SK-MEL-5 (cell line): ENCODE measurements at places on chromosomes 2 and 18. TPM values are rescaled to one million over a fixed set of nuclear protein-coding genes. Genes with fewer than 3 reads are reported as not detected.

- DNase-seq = no peak
Measured at GRCh38 chr2:73117441-73117840, 4.7 kb upstream of the RAB11FIP5 start.

GRCh38 chr2:19050354-19050753 is 308.1 kb downstream of the OSR1 start:
- DNase-seq = no peak

DNA sequence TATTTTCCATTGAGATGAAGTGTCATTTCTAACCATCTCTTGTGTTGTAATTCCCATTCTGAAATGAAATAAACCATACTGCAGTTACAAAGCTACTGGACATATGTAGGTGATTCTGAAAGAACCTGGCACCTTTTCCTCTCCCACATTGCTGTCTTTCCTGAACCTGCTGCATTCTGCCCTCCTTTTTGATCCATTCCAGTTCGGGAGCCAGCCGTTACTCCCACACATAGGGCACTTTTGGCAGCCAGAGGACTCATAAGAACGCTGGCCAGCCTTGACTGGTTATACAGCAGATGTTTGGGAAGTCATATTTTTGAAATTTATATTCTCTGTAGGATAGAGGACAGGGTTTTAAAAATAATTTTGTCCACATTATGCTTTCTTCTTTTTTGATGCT is 369.8 kb upstream of the CDH7 start:
- DNase-seq = no peak

LINC00305 gene
- total RNA-seq = not detected in 2 replicates

SERPINB3 gene
- total RNA-seq = not detected in 2 replicates

PRKAG3 gene
- not detected in 2 replicates for total RNA-seq

ERFE gene
- 22.3 and 29.3 TPM in 2 replicates for total RNA-seq

- no peak for DNase-seq
Measured at GRCh38 chr18:78494204-78495085, 485.2 kb upstream of the SALL3 start.

CERKL gene
- 0.08 TPM in 1 of 2 replicates, not detected in the other for total RNA-seq

DNA sequence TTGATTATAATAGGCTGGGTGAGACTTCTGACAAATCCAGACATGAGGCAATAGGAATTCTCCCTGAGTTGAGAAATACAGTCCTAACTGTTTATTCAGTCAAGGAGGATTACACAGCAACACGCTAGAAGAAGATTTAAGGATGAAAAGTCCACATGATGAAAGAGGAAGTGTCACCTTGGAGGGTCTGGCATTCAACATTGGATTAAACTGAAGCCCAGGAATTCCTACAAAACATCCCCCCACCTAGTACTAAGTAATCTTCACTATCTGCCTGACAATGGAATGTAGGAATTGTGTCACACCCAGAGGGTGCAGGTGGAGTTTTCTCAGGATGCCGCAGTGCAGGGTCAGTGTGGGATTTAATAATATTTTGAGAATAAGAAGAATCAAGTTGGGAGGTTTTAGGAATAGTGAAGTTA is 142.4 kb downstream of the SOCS6 start:
- no peak for DNase-seq

DNA sequence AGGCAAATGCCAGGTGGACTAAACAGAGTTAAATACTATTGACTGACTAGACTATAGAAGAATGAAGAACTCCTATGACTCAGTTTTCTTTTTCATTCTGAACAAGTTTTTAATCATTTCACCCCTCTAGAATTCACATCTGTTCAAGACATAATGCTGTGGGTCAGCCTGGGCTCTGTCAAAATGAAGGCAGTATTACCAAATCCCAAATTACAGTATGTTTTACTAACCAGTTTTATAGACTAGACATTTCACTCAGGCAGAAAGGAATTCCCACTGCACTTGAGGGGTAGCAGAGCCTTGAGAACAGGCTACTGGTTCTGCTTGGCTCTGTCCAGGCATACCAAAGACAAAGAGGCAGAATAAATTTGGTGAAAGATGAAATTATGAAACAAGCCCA is 511.7 kb downstream of the EPHA4 start:
- no peak for DNase-seq

DNA sequence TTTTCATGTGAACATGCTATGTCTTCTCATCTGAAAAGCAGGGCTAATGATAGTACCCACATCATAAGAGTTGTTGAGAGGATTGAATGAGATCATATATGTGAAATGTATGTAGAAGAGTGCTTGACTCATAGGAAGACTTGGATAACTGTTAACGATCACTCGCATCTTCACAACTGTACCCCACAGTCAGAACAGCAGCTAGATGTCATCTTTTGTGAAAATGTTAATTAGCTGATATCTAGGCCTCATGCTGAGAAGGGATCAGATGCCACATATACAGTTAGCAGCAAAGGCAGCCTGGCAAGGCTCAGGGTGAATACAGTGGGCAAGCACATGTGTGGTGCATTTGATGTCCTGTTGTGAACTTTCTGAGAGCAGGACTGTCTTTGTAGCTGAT is 24.2 kb downstream of the MAP3K20 start:
- no peak for DNase-seq

CACNB4 gene
- total RNA-seq = 0.29 and 0.35 TPM in 2 replicates

DNA sequence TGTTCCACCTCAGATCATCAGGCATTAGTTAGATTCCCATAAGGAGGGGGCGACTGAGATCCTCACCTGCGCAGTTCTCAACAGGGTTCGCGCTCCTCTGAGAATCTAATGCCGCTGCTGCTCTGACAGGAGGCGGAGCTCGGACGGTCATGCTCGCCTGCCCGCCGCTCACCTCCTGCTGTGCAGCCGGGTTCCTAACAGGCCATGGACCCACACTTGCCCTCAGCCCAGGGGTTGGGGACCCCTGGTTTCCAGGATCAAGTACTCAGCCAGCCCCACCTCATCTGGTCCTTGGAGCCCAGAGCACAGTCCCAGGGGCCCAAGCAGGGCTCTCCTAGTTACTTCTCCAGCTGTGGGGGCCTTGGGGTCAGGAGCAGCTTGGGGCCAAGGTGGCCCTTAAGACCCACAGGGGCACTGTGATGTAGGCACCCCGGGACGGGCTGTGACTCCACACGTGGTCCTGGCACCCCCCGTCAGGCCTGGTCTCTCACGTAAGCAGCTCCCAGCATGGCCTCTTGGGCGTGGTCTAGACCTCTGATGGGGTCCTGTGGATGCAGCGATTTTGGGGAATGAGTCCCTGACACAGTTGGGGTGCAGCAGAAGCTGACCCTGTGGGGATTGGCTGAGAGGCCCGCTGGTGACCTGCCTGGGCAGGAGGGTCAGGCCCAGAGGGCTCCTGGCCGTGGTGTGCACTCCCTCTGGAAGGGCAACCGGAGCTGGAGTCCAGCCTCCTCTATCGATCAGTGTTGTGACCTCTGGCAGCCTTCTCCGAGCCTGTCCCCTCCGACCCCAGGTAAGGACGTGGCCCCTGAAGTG is 28.3 kb upstream of the OTOS start:
- no peak for DNase-seq

PRADC1 gene
- 30.7 and 38.0 TPM in 2 replicates for total RNA-seq

- no peak for DNase-seq
Measured at GRCh38 chr2:181810823-181811695, 80.5 kb upstream of the ITPRID2 start.

DNA sequence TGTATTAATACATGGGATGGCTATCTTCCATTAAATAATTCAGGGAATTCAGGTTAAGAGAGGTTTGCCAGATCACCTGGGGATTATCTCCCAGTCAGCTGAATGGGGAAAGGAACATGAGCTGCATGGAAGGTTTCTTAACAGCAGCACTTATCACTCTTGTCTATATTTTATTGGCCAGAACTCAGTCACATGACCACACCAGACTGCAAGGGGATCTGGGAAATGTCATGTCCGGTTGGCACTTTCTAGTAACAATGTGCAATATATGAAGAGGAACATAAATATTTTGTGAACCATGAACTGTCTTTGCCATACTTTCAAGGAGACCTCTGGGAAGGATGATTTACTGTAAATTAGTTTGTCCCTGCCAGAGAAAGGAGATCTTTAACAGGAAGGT is 599.1 kb downstream of the SLC4A3 start:
- no peak for DNase-seq

- no peak for DNase-seq
Measured at GRCh38 chr2:119197529-119198239, 25.9 kb upstream of the STEAP3 start.

TCF7L1 gene
- total RNA-seq = 0.71 and 1.1 TPM in 2 replicates

GRCh38 chr2:173752152-173752551 is 213.0 kb downstream of the SP3 start:
- DNase-seq = peak; percentile 42

ABCG8 gene
- not detected in 2 replicates for total RNA-seq

ASPRV1 gene
- 0.05 TPM in 1 of 2 replicates, not detected in the other for total RNA-seq

DOCK10 gene
- 36.8 and 37.5 TPM in 2 replicates for total RNA-seq

DNA sequence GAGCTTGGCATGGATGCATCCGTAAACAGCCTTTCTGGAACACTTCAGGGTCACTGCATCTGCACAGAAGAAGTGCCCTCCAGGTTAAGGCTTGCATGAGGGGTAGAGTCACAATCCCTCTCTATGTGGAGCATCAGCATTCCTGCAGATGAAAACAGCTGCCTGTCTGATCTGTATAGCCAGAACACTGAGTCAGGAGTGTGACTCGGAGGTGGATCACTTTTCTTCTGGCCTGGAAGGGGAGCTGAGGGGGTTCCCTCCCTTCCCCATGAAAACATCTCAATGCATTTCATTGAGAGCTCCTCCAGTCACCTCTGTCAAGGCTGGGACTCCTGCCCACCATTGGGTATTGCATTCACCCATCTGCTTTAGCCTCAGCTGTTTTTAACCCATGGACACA is 72.5 kb upstream of the SERPINE2 start:
- DNase-seq = no peak

SLC35G4 gene
- total RNA-seq = not detected in 2 replicates

DNA sequence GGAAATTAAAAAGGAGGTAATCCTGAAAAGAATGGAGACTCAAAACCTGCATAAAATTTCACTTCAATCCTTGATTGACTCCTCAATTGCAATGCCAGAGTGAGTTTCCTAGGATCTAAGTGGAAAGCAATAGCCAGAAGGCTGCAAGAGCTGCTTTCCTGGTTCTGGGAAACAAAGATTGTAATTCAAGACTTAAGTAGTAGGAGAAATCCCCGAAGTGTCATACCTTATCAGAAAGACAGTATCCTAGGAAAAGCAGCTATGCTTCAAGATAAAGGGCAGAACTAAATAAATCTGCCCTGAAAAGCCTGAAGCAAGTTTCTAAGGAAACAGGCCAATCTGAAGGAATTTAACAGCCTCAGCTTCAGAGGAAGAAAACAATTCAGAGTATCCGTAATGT is 390.2 kb downstream of the DSC3 start:
- DNase-seq = no peak

DNA sequence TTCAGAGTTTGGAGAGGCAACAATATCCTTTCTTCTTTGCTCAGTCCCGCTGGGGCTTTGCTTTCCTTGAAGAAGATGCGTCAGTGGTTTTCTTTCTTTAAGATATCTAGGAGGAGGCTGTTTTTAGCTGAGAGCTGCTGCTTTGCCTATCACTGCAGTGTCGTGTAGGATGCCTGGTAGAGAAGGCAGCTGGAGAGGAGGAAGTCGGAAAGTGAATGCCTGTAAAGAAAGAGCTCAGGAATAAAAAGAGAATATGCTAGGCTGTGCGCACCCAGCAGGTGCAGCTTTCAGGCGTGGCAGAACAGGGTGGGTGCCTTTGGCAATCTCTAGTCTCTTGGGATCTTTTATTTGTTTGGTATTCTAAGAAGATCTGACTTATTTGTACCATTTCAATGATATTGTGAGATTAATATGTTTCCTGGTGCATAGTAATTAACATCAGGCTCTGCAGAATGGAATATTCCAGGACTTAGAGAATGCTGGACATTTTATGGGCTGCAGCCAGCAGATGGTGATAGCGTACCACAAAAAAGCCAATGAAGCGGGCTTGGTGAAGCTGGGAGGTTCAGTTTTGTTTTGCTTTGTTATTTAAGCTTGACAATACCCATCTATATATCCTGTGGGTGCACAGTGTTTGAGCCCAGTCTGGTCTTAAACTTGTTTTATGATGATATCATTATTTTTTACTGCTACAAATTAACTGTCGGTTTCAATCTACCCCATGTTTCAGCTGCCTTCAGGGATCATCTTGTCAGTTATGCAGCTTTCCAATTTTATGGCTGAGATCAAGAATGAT is 34.9 kb downstream of the CAVIN2 start:
- DNase-seq = peak; percentile 65

- no peak for DNase-seq
Measured at GRCh38 chr18:5717256-5717655, 173.5 kb upstream of the EPB41L3 start.

DNA sequence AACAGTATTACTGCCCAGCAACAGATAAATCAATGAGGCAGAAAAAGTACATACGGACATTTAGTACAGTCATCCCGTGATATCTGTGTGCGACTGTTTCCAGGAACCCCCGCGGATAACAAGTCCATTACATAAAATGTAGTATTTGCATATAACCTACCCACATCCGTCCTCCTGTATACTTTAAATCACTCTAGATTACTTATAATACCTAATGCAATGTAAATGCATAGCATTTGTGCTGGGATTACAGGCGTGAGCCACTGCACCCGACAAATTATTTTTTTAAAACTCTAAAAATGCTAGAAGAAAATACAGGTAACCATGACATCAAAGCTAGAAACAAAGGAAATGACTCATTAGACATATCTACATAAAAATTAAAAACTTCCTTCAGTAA is 91.6 kb downstream of the FAM161A start:
- DNase-seq = peak; percentile 61

GRCh38 chr2:207681431-207681830 is 30.0 kb upstream of the CCNYL1 start:
- DNase-seq = no peak

DNA sequence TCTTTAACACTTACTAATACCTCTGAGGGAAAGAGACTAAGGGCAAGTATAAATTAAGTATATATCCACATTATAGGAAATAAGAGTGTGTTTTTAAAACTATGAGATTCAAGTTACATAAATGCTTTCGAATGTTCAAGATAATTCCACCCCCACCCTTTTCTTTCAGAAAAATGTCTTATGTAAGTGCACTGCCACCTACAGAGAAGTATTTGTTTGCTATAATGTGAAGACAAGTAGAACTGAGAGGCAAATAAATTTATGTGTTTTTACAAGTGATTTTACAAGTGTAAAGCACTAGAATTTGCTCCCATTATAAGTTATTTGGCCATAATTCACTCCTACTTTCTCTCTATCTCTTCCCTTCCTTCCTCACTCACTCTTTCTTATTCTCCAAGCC is 99.9 kb upstream of the CRACDL start:
- peak; percentile 3 for DNase-seq

DNA sequence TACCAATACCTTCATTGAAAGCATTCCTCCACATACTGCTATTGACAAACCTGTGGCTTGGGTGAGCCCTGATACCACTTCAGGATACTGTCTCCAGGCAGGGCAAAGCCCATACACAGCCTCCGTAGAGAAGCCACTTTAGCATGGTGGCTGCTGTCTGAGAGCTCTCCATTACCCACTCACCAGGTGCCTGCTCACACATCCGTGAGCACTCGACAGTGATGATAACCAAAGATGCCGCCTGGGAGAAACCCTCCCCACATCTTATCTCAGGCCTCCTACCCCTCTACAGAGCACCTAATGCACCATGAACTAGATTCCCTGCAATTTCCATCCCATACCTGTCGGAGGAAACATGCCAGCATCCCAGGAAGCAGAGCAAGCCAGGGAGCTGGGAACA is 57.6 kb upstream of the KLHL29 start:
- no peak for DNase-seq

GRCh38 chr2:241201445-241202267 is 13.2 kb downstream of the ANO7 start:
- DNase-seq = no peak

- peak; percentile 16 for DNase-seq
Measured at GRCh38 chr2:107466241-107466640, 360.5 kb upstream of the RGPD4 start.
